NCI-H2107 (cell line): ENCODE measurements at places on chromosomes 5 and 9.

GRCh38 chr5:103111468-103111867, 8.5 kb downstream of the GIN1 start:
- DNase-seq, result no peak

DNA sequence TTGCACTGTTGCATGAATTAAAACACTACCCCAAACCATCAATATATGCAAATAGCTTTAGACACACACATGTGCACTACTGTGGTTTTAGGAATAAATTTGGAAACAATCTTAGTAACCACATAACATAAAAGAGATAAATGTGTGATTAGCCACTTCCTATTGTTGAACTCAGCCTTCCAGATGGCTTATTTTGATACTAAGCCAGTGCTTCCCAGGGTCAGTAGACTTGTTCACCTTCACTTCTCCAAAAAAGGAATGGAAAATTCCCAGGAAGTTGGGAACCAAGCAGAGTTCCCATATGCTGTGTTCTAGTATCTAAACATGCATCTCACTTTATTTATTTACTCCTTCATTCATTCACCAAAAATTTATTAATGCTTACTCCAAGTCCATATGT, 47.8 kb downstream of the SVEP1 start:
- DNase-seq, result no peak

DNA sequence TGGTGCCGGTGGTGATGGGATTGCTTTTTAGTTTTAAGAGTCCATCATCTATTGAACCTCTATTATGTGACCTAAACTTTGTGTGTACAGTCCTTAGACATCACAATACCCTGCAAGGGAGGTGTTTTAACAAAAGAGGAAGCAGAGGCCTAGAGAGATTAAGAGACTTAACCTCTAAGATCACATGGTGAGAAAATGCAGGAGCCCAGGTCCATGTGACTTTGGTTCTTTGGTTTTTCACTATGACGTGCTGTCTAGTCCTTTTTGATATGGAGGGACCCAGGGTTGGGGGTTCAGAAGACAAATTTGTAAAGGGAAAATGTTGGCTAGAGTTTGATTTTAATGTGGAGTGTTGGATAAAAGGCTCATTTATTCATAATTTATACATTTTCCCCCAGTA, 34.1 kb upstream of the TRMT10B start:
- no peak for DNase-seq

- DNase-seq, result no peak
Observed at GRCh38 chr9:93254061-93254481, 70.1 kb downstream of the WNK2 start.

DNA sequence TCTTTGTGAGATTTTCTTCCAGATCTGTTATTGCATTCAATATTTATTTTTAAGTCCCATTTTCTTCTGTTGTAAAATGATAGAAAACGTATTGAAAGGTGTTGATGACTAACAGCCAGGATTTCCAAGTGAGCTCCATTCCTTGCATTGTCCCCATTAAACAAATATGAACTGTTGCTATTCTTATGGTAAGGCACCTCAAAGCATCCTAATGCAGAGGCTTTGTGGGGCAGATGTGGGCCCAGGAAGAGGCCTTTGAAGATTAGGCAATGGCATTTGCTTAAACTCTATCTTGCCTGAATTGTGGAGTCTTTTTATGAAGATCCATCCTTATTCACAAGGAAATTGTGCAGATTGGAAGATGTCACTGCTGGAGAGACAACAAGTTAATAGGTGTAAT, 38.9 kb downstream of the NTRK2 start:
- DNase-seq, result no peak

DNA sequence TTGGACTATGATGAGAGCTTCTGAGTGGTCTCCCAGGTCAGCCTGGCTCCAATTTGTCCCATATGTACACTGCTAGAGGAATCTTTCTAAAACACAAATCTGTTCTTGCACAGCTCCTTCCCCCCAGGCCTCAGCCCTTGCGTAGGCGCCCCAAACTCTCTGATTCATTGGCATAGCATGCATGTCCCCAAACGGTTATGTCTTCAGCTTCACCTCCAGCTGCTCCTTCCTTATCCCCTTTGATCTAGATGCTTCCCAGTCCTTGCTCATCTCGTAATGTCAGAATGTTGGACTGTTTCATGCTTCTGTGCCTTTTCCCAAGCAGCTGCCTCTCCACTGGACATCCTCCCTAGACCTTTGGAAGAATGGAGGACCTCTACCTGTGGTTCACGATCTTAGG, 60.1 kb upstream of the BASP1 start:
- DNase-seq, result no peak
